Fibroblast of the aortic adventitia (primary cell): ENCODE measurements at places on chromosomes 5 and 9.

- no peak for DNase-seq
Observed at GRCh38 chr9:81079055-81079454, 610.3 kb downstream of the TLE1 start.

GRCh38 chr9:100099722-100100042, 639 bp downstream of the INVS start:
- no peak for DNase-seq

GRCh38 chr5:138647261-138647788, 72.1 kb upstream of the HSPA9 start:
- DNase-seq, result peak; percentile 51

DNA sequence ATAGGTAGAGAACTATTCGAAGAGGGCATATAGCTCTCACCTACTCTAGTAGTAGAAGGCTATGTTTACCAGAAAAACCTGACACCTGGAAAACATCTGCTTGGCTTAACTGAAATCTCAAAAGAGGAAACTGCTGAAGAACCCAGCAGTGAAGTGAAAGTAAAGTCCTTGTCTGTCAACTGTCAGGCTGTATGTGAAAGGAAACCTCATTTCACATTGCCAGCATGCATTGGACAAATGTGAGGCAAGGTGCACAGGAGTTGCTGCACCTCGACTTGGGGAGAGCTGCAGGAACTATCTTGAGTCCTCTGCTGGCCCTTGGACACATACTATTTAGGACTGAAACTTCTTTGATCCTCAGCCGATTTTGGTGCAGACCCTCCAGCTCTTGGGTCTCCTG, 53.3 kb downstream of the NREP start:
- no peak for DNase-seq

DNA sequence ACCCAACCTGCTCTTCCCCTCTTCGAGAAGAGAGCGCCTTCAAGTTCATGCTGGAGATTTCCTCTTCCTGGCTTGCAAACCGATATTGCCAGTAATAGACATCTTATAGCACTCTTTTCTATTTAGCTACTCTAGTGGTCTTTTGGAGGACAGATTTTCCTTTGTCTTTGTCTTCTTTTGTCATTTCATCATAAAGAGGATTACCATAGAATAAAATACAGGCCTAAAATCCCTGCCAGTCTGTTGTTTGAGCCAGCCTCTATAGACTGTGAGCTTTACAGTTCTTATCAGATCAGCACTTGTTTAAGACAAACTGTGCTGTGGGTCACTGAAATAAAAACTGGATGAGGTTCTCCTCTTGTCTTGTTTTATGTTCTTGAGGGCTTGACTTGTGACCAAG, 802.8 kb downstream of the NR2F1-AS1 start:
- no peak for DNase-seq

DNA sequence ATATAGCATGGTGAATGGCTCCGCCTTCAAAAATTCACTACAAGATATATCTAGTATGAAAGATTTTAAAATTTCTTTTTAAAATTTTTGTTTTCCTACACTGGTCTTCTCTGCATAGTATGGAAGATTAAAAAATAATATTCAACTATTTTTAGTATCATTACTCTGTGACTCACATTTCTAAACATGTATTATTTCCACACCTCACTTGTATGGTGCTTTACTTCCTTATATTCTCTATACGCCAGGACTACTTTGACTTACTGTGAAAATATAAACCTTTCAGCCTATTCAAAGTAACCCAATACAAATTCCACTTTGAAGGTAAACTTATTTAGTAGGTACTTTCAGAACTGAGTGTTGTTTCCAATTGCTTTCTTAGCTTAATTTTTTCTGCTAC, 26.8 kb upstream of the TXNDC8 start:
- no peak for DNase-seq

- DNase-seq, result peak; percentile 100
Observed at GRCh38 chr9:86983249-86983619, 35.9 kb upstream of the GAS1 start.

DNA sequence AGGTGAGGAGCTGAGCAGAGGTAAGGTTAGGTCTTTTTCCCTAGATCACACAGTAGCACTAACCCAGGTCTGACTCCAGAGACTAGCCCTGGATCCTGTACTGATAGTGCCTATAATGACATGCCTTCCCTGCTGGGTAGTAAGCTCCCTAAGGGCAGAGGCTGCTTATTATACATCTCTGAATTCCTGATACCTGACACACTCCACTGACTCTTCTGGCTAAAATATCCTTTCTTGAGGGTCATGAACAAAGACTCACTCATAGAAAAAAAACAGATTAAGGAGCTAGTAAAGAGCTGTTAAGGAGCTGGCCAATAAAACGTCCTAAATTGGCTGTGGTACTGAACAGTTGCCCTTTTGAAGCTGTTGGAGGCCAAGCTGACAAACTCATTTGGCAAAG, 149.0 kb upstream of the ITGA1 start:
- DNase-seq, result no peak

DNA sequence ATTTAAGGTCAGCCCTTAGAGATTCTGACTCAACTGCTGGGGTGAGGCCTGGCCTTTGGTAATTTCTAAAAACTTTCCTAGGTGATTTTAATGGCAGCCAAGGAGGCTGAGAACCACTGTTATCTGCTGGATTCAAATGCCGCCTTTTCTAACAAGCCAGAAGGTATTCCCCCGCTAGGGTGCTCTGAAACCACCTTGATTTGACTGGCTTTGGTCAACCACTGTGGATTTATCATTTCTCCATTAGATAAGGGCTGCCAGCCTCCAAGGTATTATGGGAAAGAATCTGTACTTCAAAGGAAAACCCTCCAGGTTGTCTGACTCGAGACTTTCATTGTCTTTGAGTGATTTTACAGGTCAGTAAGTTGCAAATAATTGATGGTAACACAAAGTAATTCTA, 4.3 kb downstream of the ANXA6 start:
- DNase-seq, result no peak

DNA sequence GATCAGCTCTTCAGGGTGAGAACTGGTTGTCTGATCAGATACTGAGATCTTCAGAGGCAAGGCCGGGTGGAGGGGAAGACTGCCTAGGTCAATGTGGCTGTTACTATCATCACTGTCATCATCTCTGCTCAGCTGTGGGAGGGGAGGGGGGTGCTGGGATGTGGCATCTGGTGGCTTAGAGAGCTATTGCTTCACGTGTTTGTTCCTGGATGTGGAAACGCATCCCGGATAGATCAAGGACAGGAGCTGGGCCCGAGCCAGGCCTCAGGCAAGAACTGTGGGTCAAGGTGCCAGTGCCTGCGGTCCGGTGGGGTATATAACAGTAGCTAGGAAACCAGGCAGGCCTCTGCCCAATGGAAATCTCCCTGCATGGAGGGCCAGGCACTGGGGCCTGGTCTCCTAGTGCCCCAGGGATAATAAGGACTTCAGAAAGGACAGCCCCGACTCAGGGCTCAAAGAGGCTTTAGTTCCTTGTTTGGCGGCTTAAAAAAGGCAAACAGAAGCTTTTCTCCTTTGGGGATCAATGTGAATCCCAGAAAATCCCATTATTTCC, 30.3 kb upstream of the TIFAB start:
- DNase-seq, result no peak

- no peak for DNase-seq
Observed at GRCh38 chr5:139966856-139967255, 76.2 kb downstream of the NRG2 start.

DNA sequence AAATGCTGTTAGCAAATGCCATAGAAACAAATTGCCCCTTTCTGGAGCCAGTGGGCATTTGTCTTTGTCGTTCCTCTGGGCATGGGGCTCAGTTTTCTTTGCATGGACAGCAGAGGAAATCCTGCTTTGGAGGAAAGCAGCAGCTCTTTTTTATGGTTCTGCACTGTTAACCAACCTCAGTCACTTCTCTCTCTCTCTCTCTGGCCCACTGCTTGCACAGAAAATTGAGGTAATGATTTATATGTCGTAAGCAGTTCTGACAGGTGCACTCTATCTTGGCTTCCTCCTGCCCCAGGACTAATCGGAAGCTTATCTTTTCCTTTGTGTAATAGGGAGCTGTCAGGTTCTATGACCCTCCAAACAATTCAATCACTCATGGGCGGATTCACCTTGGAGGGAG, 159.6 kb upstream of the GPR151 start:
- no peak for DNase-seq

DNA sequence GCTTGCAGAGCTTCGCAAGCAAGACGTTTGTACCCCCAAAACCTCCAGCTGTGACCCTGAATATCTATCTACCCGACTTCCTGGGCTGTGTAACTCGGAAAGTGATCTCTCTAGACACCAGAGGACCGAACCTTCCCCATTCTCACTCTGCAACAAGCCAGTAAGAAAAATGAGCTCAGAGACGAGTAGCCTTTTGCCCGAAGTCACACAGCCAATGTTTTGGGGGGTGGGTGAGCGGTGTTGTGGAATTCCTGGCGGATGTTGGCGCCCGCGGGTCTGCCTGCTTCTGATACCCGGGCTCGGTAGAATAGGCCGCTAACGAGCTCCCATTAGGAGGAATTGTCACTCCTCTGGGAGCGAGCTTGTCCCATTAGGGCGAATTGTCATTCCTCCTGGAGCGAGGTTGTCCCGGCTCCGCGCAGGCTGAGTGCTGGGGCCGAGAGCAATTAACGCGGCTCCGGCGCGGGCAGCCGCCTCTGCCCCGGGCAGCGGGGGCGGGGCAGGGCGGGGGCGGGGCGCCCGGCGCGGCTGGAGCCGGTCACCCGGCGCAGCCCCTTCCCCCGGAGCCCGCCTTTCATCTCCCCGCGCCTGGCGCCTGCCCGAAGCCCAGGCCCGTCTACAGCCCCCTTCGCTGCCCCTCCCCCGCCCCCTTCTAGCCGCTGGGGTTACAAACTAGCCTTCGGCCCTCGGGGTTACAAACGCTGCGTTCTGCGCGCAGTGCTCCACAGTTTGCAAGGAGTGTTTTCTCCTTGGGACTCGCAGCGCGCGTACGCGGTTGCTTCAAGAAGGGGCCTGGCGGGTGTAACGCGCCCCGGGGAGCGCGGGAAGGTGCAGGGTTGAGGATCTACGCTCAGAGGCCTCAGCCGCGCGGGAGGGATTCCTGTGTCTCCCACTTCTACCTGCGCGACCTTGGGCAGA, 3.5 kb upstream of the MSX2 start:
- DNase-seq, result no peak

GRCh38 chr9:109705515-109705914, 74.5 kb upstream of the PALM2AKAP2 start:
- peak; percentile 39 for DNase-seq

DNA sequence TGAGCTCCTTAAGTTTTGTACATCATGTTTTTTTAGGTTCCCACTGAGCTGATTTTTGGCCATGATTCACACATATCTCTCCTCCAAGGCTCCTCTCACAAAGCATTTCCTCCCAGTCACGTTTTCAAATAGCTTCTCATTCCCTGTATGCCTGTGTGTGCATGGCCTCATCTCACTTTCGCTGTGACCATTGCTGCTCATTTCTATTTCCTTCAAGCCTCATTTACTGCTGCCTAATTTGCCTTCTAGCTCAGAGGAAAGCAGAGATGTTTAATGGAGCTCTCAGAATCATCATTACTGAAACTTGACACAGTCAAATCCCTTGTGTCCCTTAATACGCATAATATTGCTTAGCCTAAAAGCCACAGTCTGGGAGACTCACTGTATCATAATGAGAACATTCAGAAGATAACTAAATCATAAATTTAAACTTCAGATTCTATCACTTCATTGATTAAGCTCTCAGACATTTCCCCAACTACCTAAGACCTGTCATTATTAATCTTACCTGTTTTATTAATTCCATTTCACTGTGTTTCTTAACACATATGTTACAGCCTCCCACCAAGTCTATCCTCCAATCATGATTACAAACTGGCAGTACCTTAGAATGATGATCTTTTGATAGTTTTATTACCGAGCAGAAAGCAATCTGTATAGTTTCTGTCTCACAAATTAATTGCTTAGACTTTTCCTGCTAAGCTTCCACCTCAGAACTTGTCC, 278.3 kb upstream of the PTGER4 start:
- peak; percentile 22 for DNase-seq

DNA sequence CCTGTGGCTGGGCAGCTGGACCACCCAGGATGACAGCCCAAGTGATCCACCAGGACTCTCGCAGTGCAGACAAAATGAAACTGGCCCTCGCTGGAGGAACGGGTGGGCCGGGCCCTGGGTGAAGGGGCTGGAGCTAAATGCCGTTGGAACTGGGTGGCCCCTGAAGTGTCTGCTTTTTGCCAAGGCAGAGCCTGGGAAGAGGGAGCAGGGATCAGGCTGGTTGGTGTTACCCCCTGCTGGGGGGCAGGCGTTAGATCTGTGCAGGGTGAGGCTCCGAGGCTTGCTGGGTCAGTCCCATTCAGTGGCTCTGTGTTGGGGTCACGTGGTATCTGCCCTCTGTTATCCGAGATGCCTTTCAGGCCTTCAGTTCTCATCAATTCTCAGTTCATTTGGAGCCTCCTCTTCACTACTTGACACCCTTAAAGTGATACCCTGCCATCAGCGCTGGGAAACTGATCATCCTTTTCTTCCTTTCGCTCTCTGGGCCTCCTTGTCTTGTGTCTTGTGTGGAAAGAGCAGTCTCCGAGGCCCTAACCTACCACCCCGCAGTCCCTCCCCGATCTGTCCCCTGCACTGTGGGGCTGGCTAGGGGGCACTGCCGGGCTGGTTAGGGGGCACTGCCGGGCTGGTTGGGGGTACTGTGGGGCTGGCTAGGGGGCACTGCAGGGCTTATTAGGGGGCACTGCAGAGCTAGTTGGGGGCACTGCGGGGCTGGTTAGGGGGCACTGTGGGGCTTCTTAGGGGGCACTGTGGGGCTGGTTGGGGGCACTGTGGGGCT, 37.3 kb downstream of the COL5A1 start:
- DNase-seq, result no peak

DNA sequence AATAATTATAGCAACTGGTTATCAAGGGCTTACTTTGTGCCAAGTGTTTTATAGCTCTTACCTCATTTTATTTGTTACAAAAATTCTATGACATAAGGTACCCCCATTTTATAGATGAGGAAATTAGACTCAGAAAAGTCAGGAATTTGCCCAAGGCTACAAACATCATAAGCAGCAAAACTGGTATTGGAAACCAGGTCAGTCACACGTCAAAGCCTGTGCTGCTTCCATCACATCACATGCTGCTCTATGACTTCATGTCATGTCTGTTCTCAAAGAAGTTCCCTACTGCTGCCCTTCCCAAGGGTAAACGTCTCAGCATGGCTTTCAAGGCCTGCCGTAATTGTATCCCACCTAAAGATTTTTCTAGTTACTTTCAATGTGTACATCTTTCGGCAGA, 6.9 kb upstream of the KIF2A start:
- DNase-seq, result no peak
